ENCODE measurements at places on chromosomes 6 and 20.
A peak's percentile ranks its signal among the peaks of the same experiment; 100 is the strongest.

DNA sequence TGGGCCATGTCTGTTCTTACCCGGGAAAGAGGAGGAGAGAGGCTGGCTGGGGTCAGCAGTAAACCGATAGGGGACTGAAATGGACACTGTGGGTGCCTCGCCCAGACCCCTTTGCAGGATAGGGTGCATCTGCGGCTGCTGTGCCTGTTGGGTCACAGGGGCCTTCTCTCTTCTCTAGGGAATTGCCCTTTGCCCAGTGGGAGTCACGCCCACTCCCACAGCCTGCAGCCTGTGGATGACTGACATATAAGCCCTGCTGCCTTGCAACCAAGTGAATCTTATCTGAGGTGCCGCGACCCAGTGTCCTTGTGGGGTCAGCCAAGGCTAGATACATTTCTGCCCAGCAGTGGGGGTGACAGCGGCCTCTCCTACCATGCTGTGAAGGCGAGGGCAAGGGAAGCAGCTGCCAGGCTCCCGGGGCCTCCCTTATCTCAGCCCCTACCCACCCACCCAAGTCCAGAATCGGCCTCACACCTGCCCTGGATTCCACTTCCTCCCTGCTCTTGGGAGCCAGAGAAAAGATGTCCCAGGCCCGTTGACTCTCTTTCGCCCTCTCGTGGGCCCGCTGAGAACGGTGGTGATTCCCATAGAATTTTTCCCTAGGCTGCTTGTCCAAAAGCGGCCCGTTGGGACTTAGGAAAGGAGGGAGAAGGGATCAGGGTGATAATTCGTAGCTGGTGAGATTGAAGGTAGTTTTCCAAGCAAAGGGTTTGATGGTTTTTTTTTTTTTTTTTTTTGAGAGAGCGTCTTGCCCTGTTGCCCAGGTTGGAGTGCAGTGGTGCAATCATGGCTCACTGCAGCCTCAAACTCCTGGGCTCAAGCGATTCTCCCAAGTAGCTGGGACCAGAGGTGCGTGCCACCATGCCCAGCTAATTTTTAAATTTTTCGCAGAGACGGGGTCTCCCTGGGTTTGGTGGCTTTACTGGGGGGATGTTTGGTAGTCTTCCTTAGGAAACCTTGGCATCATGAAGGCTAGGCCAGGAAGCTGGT lies 76.4 kb upstream of the RNF24 start:
- no peak for DNase-seq

GRCh38 chr6:8855411-8855810 lies 420.1 kb upstream of the SLC35B3 start:
- no peak for DNase-seq

- peak; percentile 45 for DNase-seq
These were observed 11.4 kb downstream of the TJAP1 start for GRCh38 chr6:43488667-43489276.

- no peak for DNase-seq
These were observed 18.7 kb downstream of the SESN1 start for GRCh38 chr6:109075934-109076333.

- DNase-seq, result no peak
These were observed 107.7 kb downstream of the FOXF2 start for GRCh38 chr6:1496836-1497760.

DNA sequence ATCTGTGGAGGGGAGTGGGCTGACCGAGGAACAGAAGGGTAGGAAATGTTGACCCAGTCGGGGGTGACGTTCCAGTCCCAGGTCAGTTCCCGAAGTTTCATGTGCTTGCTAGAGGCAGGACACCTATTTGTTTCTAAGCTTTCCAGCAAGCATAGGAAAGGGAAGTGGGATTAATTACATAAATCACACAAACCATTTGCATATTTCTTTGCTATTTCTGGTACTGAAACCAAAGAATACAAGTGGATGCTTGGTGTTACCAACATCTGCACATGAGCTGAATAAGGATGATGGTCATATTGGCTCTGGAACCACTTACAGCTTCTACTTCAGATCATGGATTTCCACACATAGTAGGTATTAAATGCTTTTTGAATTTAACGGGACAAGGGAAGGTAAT lies 546.5 kb downstream of the PRKN start:
- DNase-seq, result no peak

- no peak for DNase-seq
These were observed 117.4 kb downstream of the BTBD9 start for GRCh38 chr6:38522322-38522721.

GRCh38 chr6:93040375-93040774 lies 379.0 kb downstream of the EPHA7 start:
- no peak for DNase-seq

DNA sequence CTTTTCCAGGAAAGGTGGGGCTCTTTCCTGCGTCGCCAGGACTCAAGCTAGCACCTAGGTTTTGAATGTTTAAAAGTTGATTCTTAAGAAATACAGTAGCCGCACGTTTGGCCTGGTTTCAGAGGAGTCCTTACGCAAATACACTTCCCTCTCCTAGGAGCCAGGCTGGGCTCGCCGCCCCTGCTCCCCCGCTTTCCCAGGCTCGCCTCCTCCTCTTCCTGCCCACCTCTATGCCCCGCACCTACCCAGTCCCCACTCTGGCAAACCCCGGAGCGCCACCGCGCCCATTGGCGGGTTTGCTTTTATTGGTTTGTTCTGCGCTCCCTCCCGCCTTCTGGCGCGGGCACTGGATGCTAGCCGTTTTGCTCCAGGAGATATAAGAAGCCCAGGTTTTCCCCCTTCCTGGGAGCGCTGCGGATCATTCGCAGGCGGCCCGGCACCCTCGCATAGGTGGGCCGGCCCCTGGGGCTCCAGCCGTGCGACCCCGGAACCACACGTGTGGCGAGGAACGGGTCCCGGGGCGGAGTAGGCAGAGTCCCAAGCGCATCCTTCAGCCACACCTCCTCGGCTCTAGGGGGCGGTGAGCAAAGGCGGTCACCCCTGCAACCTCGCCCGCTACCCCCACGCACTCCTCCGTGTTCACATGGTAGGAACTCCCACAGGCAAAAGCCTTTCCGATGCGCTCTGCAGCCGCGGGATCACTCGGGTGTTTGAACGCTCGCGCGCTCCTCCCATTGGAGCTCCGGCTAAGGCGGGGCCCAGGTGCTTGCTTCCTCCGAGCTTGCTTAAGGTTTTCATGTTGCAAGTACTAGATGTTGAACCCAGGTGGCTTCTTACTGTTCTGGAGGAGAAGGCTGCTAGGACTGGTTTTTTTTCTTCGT lies 119.0 kb downstream of the RTN4IP1 start:
- no peak for DNase-seq

- DNase-seq, result no peak
These were observed 33.3 kb upstream of the ZBP1 start for GRCh38 chr20:57653546-57653900.

- no peak for DNase-seq
These were observed 35.3 kb downstream of the GPR6 start for GRCh38 chr6:110013386-110013785.

- DNase-seq, result no peak
These were observed 75.7 kb downstream of the DACT2 start for GRCh38 chr6:168243812-168244376.

DNA sequence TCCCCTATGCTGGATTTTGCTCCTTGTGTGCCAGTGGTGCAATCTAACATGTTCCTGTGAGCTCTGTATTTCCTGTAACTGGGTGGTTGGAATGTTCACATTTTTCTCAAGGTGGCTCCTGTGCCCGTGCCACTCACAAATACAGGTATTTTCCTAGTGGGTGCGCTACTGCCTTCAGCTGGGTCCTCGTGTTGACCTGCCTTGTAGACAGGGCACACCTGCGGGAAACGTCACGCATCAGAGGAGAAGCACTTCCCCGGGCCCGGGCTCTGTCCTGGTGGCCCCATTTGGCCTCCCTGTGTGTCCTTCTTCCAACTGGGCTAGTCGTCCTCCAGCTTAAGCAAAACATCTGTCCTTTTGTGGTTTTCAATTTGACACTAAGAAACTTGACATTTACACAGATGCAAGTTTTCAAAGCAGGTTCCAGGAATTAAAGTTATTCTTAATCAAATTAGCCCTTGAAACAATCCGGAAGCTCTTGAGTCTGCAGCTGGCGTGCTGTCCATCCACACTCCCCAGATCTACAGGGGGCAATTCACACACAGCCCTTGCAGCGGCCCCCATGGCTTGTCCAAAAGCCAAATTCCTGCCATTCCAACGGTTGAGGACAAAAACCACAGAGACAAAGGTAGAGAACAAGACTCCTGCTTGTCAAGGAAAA lies 275.1 kb downstream of the CDC5L start:
- no peak for DNase-seq

DNA sequence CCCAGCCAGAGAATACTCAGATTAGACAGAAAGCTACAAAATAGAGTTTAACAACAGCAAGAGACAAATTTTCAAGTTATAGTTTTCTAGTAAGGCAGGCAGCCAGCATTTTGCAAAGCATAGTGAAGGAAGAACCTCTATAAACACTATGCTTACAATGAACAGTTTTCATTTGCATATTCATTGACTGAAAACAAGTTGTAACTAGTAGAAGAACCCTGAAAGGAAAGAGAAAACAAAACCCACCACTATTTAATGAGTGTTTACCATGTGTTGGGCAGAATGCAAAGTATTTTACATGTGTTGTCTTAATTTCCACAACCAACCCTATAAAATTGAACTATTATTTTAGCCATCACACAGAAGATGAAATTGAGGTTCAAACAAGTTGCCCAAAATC lies 196.1 kb downstream of the UBE3D start:
- DNase-seq, result no peak

DNA sequence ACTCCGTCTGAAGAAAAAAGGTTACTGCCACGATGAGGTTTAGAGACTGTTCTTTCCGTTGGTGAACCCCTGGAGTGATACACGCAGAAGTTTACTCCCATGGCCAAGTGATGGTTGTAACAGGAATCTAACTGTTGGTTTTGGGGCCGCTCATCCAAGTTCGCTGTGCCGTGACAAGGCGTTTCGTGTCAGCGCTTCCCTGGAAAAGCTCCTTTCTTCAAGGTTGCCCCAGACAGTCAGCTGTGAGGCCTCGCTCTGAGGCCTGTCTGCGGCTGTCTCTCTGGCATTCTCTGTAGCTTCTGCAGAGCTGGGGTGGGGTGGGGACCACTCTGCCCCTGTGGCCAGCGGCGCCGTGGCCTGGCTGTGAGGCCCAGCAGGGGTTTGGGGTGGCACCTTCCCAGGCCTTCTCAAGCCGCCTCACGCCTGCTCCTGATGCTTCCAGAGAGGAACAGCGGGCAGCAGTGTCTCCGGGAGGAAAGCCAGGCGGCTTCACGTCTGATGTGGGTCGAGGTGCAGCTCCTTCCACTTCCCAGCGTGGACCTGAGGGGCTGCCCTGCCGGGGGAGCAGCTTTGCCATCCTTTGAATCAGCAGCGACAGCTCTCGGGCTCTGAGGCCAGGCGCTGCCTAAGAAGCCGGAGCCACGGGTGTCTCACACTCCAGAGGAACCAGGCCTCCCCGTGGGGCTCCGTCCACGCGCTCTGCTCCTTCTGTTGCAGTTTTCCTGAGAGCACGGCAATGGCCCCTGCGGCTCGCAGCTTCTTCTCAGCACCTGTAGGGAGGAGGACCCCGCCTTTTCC lies 76.2 kb downstream of the SMOC2 start:
- DNase-seq, result no peak

DNA sequence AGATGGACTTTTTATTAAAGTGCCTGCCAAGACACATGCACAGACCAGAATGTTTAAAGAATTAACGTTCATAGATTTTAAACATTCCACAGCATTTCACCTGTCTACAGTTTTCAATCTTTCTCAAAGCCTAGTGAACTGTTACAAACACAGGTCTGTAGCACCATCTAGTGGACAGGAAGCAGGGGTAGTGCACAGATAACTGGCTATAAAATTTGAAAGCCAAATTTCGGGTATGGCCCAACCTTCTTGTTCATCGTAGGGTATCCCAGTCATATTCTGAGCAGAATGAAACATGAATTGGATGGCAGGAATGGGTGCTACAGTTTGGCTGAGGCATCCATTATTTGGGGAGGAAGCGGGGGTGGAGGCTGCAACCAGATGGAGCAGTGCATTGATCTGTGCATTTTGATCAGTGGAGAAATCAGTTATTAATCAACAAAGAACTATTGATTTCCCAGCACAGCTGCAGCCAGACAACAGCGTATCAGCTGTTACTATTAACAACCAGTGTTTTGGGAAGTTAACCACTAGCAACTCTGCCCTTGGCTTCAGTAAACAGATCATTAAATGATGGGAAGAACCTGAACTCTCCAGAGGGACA lies 56.1 kb upstream of the B3GAT2 start:
- peak; percentile 24 for DNase-seq

DNA sequence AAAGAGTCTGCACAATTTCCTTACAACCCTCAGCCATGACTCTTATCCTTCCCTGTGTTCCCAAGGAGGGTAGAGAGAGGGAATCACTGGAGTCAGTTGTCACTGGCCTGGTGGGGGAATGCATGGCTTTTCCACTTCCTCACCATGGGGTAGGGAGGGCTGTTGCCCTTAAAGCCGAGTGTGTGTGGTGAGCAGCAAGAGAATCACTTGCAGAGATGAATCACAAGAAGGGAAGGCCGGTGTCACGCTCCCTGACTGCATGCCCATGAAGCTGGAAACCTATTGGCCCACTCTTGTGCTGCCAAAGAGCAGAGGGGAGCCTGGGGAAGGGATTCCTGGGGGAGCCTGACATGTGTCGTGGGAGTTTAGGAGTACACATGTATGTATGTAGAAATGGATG lies 18.1 kb upstream of the BMP6 start:
- no peak for DNase-seq

DNA sequence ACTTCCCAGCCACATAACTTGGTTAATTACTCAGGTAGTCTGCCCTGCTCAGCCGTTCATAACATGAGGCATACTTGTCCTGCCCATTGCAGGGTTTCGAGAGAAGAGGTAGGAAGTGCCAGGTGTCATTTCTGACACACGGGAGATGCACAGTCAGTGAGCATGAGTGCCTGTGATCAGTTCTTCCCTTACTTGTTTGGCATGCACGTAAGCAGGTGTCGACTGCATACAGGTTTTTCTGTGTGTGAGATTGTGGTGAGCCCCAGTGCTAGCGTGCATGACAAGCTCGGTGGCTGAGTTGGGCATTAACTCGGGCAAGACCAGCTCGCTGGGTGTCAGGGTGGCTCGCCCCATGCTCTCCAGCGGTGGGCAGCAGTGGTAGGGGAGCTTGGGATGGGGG lies 51.2 kb upstream of the SLC22A1 start:
- DNase-seq, result no peak

GRCh38 chr6:159044899-159045727 lies at the start of gene TAGAP:
TSS of gene TAGAP (minus strand) at chr6:159044991. CDS start at chr6:159044146, 845 bp downstream.
- no peak for DNase-seq

- no peak for DNase-seq
These were observed 144.2 kb downstream of the PREX1 start for GRCh38 chr20:48683467-48684175.

DNA sequence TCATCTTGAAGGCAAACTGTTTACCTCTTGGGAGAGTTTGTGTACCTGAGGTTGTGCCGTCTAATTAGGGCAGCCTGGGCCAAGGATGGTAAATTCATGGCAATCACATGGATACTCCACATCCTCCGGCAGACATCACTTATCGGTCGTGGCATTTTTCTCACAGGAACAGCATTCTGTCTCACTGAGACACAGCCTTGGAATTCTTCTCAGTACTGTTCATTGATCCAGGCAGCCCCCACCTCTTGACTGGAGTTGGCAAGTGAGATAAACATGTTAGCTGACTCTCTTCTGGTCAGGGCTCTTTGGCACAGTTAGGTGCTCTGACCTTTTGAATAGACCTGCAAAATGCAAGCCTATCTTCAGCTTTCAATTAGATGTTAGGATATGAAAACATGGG lies 511.4 kb upstream of the FLRT3 start:
- DNase-seq, result no peak

- no peak for DNase-seq
These were observed 147.4 kb downstream of the HDGFL1 start for GRCh38 chr6:22716721-22717120.

Measured in H54 (cell line).